SK-N-SH (cell line): ENCODE measurements at places on chromosomes 16 and 17. TPM values are rescaled to one million over a fixed set of nuclear protein-coding genes. Genes with fewer than 3 reads are reported as not detected.

C16orf92 gene
- polyA plus RNA-seq: not detected in 2 replicates

CCL16 gene
- polyA plus RNA-seq: not detected in 2 replicates

CHD9 gene
- 6.2 and 9.2 TPM in 2 replicates for polyA plus RNA-seq

C1QTNF1 gene
- 11.6 and 14.3 TPM in 2 replicates for polyA plus RNA-seq

CYGB gene
- polyA plus RNA-seq: 1.7 and 3.7 TPM in 2 replicates

XAF1 gene
- polyA plus RNA-seq: 0.02 and 0.03 TPM in 2 replicates

DNA sequence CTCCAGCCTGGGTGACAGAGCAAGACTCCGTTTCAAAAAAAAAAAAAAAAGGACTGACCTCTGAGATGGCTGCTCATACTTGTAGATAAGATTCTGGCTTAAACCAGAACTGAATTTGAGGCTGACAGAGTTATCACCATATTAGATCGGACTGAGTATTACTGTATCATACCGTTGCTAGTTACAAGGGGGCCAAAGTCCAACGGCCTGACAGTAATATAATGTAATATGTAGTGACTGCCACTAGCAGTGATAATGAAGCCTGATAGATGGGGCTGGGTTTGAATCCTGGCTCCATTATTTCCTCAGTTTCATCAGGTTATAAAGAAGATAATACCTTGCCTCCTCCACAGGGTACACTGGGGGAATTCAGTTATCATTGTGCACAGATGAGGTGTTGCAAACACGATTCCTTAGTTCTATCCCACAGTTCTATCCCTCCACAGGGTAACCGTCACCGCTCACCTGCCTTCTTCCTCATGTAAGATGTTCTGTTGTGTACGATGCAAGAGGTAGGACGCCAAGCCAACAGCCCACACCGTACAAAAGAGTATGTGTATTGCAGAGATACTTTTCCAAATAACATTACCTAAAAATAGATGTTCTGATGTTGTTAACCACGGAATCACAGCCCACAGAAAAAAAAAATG, 5.2 kb downstream of the TMEM220 start:
- no peak overlapping the region for H3K4me3 ChIP-seq
- no peak overlapping the region for H3K27ac ChIP-seq
- H3K27me3 ChIP-seq: no peaks in the 10 kb centered on the region

DNA sequence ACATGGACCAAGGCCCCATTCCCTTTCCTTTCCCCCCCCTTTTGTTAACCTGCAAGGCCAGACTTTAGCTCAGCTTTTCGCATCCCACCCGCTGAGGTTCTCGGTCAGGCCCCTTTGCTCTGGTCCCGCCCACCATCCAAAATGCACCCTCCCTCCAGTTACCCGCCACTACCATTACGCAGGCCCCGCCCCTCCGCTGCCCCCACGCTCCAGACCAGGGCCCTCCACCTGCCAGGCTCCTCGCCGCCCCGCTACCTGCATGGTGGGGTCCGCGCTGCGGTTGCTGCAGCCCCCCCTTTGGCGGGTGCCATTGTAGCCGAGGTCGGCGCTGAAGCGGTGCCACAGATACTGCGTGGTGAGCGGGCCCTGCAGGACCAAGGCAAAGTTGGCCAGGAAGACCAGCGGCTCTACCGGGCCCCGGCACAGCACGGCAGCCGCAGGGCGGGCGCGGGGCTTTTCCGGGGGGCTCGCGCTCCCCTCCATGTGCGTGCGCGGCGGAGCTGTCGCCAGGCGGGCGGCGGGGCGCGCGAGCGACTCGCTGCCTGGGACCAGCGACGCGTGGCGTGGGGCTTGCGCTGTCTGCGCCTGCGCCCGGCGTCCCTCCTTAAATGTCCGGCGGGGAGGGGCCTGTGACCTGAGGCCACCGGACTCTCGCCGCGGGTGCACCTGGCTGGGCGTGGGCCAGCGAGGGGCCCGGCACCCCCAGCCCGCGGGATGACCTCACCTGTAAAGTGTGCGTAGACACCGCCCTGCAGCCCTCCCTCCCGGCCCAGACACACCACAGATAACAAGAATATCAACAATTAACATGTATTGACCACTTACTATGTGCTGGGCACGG, at the start of gene SLC46A1:
SLC46A1 (minus strand) TSS at position 581 of the 841 bp plus-strand sequence; CDS start at position 483, 98 bp downstream.
- no peaks in the 10 kb centered on the region for H3K36me3 ChIP-seq
- peak within 1 kb of the TSS; percentile 16; the same call in 1 of the 2 replicates for H3K27ac ChIP-seq
- peak; percentile 91 for DNase-seq
- peaks cover 16% of the 10 kb centered on the region; the same call in 1 of the 2 replicates for H3K4me1 ChIP-seq
- peak within 1 kb of the TSS; percentile 60 for H3K4me3 ChIP-seq

DNA sequence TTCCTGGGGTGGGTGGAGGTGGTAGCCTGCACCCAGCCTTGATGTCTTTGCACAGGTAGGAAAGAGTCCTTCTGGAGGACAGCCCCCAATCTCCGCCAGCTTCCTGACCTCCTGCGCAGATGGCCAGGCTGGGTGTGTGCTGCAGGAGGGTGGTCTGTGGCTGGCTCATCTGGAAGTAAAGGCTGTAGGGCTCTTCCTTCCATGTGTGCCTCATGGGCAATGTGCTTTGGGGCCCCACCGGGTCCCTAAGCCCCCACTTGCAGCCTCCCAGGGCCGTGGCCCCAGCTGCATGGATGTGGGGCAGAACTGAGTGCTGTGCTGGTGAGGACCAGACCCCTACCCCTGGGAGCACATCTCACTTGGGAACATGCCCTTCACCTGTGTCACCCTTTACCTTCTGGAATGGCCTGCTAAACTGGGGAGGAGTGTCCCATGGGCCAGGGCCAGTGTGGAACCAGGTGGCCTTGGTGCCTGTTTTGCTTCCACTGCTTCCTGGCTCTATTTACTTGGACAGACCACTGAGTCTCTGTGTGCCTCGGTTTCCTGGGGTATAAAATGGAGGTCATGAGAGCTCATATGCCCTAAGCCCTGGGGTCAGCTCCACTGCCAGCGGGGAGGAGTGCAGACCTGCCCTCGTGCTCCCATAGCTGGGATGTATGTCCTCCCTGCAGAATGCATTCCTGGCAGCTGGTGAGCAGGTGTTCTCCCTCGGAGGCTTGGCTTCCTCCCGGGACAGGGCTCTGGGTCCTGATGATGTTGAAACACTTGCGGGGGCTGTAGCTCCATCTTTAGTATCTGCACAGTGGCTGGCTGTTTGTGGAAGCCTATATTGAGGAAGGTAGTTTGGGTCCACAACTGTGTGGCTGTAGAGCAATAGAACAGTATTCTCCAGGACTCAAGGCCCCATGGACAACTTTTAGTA, 18.0 kb downstream of the MPRIP start:
- no peak overlapping the region for H3K4me3 ChIP-seq
- H3K4me1 ChIP-seq: no peaks in the 10 kb centered on the region
- H3K27ac ChIP-seq: no peak overlapping the region; the same call in 1 of the 2 replicates
- no peaks in the 10 kb centered on the region for H3K27me3 ChIP-seq

GRCh38 chr17:306536-307294, 45.9 kb downstream of the RPH3AL start:
- no peaks in the 10 kb centered on the region for H3K36me3 ChIP-seq
- H3K27ac ChIP-seq: no peak overlapping the region
- H3K27me3 ChIP-seq: no peaks in the 10 kb centered on the region

GRCh38 chr17:71546419-71546818, 574.4 kb upstream of the SOX9 start:
- H3K4me3 ChIP-seq: no peak overlapping the region
- peaks cover 16% of the 10 kb centered on the region; the same call in 1 of the 2 replicates for H3K4me1 ChIP-seq
- H3K27me3 ChIP-seq: no peaks in the 10 kb centered on the region

DNA sequence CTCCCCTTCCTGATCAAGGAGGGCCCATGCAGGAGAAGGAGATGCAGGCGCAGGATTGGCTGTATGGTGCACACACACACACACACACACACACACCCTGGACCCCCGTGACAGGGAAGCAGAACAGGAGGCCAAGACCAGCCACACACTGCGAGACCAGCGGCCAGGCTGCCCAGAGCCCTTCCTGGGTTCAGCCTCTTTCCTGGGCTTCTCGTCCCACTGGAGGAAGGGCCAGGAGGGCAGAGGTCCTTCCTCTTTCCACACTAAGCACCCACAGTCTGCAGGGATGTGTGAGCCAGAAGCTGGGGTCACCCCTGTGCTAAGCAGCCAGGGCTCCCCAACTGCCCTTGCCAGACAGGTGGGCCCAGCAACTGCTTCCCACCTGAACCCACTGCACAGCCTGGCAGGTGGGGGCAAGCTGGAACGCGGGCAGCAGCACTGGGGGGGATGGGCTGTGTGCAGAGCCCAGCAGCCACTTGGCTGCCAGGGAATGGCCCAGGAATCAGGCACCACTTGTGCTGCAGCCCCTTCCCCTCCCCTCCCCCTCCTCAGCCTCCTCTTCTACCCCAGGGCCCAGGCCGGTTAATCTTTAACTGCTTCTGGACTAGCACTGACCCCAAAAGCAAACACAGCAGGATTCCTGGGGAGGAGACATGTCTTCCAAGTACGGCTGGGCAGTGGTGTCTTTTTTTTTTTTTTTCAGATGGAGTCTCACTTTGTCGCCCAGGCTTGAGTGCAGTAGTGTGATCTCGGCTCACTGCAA, 44.6 kb upstream of the SLC38A10 start:
- H3K27ac ChIP-seq: peak overlapping the region; percentile 97
- no peak overlapping the region for H3K4me3 ChIP-seq

- no peaks in the 10 kb centered on the region for H3K36me3 ChIP-seq
- no peak for DNase-seq
- no peaks in the 10 kb centered on the region for H3K27me3 ChIP-seq
- H3K4me3 ChIP-seq: no peak overlapping the region
- no peaks in the 10 kb centered on the region; the same call in 1 of the 2 replicates for H3K4me1 ChIP-seq
Measured at GRCh38 chr16:81431554-81432353, 12.9 kb upstream of the CMIP start.

GRCh38 chr16:62970851-62971250, 934.6 kb upstream of the CDH8 start:
- H3K4me3 ChIP-seq: no peak overlapping the region
- H3K4me1 ChIP-seq: no peaks in the 10 kb centered on the region
- H3K27ac ChIP-seq: no peak overlapping the region
- no peaks in the 10 kb centered on the region for H3K27me3 ChIP-seq

DNA sequence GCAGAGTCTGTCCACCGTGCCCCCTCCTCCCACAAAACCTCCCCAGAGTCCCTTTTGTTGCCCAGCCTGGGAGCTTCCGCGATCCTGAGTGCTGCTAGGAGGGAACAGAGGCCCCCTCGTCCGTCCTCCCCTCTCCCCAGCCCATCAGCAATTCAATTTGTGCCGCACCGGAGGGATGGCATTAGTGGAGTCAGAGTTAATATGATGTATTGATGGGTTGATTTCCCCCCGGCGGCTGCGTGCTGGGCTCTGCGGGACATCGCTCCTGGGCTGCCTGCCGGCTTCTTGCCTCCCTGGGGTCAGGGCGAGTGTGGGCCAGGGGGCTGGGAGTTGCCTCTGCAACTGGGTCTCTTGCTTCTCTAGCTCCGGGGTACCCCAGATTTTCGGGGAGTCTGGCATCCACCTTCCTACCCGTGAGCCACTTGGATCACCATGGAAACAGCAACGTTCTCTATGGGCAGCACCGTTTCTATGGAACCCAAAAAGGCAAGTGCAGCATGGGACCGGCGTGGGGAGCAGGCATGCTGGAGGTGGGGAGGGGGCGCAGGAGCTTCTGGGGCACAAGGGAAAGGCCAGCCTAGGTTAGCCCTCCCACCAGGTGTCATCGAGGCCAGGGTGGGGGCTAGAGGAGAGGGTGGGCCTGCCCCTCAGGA, 42.9 kb downstream of the BAHCC1 start:
- H3K27me3 ChIP-seq: no peaks in the 10 kb centered on the region
- peaks cover 43% of the 10 kb centered on the region; the same call in 1 of the 2 replicates for H3K4me1 ChIP-seq
- DNase-seq: peak; percentile 64
- H3K4me3 ChIP-seq: no peak overlapping the region
- no peaks in the 10 kb centered on the region; the same call in 1 of the 2 replicates for H3K36me3 ChIP-seq

GRCh38 chr17:80297996-80298560, 37.4 kb downstream of the RNF213 start:
- H3K36me3 ChIP-seq: peaks cover 66% of the 10 kb centered on the region
- DNase-seq: no peak
- no peak overlapping the region for H3K4me3 ChIP-seq
- H3K27me3 ChIP-seq: no peaks in the 10 kb centered on the region
- H3K4me1 ChIP-seq: no peaks in the 10 kb centered on the region

DNA sequence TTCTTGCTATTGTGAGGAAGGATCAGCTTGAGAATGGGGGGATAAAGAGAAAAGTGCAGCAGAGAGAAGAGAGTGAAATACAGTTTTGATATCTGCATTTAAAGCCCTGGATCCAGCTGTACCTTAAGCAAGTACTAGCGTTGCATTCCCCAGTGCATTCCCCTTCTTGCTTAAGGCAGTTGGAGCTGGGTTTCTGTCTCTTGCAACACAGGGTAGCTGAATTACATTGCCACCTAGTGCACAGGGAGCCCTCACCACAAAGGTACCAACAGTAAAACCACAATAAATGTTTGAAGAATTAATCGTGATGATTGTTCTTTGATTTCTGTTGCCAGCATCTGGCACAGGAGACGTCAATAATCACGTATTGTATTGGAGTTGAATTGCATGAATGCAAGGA, 588.7 kb downstream of the RBFOX1 start:
- H3K27me3 ChIP-seq: no peaks in the 10 kb centered on the region
- H3K4me1 ChIP-seq: no peaks in the 10 kb centered on the region
- no peak overlapping the region for H3K27ac ChIP-seq
- DNase-seq: no peak
- H3K36me3 ChIP-seq: no peaks in the 10 kb centered on the region
- H3K4me3 ChIP-seq: no peak overlapping the region

DNA sequence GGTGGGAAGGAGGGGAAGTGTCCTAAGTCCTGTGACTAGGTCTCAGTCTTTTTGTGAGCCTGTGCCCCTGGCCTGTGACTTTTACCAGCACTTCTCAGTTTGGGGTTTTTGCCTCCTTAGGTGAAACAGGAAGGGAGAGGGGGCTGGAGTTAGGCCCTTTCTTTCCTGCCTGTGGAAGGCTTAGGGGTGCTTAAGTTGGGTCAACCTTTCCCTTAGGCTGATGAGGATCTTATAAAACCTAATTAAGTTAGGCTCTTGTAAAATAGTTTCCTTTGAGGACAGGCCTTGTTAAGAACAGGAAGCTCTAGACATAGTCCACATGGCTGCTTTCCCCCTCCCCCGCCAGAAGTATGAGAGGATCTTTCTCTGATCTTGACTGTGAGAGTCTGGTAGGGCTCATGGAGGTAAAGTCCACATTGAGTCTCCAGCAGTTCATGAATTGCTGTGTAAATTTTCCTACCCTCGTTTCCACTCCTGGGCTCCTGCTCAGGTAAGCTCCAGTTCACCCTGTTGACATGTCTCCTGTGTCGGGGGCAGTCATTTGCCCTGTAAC, 17.0 kb upstream of the DNASE1 start:
- peak; percentile 29 for DNase-seq
- H3K36me3 ChIP-seq: peaks cover 2% of the 10 kb centered on the region; the same call in 1 of the 2 replicates
- H3K27ac ChIP-seq: no peak overlapping the region
- H3K4me1 ChIP-seq: peaks cover 9% of the 10 kb centered on the region; the same call in 1 of the 2 replicates

DNA sequence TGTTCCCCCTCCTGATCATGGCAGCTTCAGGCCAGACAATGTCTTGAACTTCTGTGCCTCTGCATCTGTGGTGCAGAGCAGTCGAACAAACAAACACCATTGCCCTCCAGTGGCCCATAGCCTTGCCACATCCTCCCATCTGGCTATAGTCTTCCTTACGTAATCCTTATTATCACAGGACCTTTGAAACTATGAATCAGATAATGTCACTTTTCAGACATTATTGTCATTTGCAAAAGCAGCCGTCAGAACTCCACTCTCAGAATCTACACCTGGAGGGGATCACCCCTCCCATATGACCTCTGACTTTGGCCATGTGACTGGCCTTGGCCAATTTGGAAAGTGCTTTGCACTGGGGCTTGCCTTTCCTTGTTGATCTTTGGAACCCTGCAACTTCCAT, 387.3 kb downstream of the MAF start:
- no peak overlapping the region for H3K27ac ChIP-seq
- no peaks in the 10 kb centered on the region for H3K36me3 ChIP-seq
- no peaks in the 10 kb centered on the region for H3K4me1 ChIP-seq
- DNase-seq: no peak

GRCh38 chr16:50336884-50337283, 31.9 kb downstream of the BRD7 start:
- H3K36me3 ChIP-seq: peaks cover 61% of the 10 kb centered on the region
- H3K27me3 ChIP-seq: no peaks in the 10 kb centered on the region
- no peak for DNase-seq
- H3K4me1 ChIP-seq: peaks cover 4% of the 10 kb centered on the region; the same call in 1 of the 2 replicates
